ENCODE measurements at places on chromosomes 2 and 18.

DNA sequence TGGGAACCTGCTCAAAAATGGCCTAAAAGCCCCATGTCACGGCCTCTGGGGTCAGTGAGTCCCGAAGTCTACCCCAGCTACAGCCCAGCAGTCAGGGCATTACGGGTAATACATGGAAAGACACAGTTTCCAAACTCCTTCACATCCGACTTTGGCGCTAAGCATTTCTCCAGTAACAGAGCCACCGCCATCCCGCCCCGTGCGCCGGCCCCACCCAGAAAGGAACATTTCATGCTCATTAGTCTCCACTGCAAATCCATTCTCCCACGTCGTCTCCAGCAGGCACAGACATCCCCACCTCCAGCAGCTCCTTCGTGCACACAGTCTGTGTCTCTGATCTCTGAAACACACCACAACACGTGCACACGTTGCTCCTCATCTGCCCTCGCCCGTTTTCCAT lies 509.2 kb upstream of the ID2 start:
- DNase-seq = no peak

- no peak for DNase-seq
Measured at GRCh38 chr18:12818243-12818642, 65.8 kb downstream of the PTPN2 start.

GRCh38 chr2:239793086-239793485 lies 232.1 kb downstream of the NDUFA10 start:
- DNase-seq = peak; percentile 5

DNA sequence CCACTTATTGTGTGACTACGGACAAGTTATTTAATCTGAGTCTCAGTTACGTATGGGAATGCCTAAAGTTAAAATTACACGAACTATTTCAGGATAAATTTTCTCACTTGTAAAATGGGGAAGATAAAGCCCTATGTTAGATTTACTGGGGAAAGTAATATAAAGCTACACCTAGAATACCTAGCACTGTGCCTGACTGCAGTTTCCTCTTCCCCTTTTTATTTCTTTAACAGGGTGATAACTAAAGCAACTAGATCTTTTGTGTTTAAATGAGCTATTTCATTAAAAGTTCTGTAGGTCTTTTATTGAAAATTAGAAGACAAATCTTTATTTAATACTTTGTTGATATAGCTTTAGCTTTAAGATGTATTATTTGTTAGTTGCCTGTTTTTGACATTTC lies 5.0 kb downstream of the B3GNT2 start:
- no peak for DNase-seq

GRCh38 chr2:2271469-2271941 lies 59.6 kb downstream of the MYT1L start:
- no peak for DNase-seq

DNA sequence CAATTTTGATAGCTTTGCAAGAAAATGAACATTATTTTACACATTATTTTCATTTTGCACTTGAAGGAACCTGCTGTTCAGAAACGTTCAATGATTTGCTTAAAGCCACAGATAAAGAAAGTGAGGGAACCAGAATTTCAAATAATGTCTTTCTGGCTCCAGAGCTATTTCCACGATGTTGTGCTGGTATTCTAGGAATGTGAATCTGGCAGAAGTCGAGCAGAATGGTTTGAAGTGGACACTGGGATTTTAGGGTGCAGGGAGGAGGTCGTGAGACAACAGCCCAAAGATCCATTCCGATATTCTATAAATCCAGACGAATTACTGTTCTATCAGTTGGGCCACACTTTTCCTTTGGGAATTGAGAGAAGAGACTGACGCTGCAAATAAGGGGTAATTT lies 2.2 kb downstream of the CCDC102B start:
- no peak for DNase-seq

DNA sequence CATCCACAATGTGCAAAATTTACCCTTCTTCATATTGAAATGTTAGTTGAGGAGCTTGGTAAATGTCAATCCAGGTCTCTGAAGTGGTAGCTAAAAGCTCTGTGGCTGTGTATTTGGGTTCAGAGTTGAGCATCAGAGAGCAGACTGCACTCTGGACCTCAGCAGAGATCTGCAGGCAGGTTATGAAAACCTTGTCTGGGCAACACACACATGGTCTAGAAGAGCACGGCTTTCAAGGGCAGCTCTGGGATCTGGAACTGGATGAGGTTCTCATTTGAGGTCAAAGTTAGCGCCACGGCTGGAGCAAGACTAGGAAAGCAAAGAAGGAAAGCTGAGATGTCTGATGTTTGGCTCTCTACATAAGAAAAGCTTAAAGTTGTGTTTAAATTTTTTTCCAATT lies 243.0 kb downstream of the SH3BP4 start:
- DNase-seq = no peak

DNA sequence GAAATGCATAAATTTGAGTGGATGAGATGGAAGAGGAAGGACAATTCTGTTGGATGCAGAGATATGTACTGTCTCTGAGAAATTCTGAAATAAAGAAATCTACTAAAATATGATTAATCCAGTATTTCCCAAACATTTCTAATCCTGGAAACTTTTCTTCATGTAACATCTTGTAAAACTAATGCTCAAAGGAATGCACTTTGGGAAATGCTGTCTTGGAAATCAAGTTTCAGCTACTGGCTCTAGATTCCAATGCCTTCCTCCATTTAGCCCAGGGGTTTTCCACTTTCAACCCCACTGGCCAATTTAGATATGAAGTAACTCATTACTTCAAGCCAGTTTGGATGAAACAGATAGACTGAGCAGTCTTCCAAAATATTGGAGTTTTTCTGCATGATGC lies 355.1 kb downstream of the TXNL1 start:
- DNase-seq = no peak

- no peak for DNase-seq
Measured at GRCh38 chr18:36392164-36392978, 94.9 kb downstream of the FHOD3 start.

- DNase-seq = no peak
Measured at GRCh38 chr18:12038082-12038638, 55.5 kb upstream of the ANKRD62 start.

GRCh38 chr2:238263204-238264071 lies 23.6 kb upstream of the HES6 start:
- DNase-seq = peak; percentile 93

DNA sequence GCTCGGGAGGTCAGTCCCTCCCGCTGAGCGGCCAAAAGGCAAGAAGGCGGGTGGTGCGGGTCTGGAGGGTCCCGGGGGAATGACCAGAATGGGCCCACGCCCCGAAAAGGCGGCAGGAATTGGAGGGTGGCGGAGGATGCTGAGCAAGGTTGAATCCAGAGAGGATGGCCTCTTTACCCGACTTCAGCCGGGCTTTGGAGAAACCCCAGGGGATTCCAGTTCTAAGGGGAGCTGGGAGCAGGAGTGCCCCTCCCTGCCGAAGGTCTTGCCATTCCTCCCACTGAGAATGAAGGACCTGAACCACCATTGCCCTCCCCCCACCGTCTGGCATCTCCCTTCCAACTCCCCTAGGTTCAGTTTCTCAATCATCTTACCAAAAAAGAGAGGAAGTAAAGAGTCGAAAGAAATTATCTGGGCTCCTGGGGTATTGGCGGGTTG lies 38.9 kb upstream of the ATP6V1B1 start:
- DNase-seq = no peak

DNA sequence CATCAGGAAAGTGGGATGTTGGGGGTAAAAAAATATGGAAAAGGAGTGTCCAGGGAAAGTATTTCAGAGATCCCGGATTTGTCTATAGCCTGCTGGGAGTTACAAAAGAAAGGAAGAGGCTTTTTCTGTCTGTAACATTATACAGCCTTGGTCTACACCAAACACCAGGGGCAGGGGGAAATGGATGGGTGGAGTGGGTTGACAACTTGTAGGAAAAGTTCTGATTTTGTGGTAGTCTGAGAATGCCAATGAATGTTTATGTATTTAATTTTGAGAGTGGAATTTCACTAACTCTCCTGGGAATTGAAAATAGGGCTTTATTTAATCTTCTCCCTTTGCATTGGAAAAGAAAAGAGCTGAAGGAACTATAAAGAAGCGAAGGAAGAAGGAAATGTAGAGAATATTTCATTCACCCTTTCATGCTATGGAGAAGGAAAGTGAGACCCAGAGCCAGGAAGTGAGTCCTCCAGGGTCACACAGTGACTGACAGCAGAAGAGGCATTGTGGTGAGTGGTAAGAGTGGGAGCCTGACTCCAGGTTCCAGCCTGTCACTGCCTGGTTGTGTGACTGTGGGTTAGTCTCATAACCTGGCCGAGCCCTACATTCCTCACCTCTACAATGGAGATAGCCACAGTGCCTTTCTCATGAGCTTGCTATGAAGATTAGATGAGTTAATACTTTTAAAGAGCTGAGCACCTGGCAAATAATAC lies 346.3 kb upstream of the TNP1 start:
- DNase-seq = no peak

DNA sequence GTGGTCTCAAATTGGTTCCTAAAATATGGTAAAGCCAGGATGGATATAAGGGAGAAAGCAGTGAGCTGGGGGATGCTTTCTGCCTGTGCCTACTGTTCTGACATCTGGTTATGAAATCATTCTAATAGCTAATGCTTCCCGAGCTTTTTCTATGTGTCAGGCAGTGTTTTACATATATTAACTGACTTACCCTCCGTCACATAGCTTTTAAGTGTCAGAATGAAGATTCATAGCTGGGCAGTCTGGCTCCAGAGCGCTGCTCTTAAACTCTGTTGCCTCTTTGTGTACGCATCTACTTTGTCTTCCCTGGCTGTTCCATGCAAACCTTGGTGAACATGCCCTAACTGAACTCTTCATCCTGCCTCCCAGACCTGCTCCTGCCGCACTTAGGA lies 195.7 kb downstream of the LPIN1 start:
- no peak for DNase-seq

- no peak for DNase-seq
Measured at GRCh38 chr2:32436150-32436549, 79.3 kb downstream of the BIRC6 start.

GRCh38 chr18:77131652-77132368 lies 773 bp downstream of the MBP start:
- peak; percentile 65 for DNase-seq
